Activated CD4-positive, alpha-beta T cell treated with anti-CD3 and anti-CD28 coated beads for 4 hours (primary cell): ENCODE measurements at places on chromosomes 1 and 21.

DNA sequence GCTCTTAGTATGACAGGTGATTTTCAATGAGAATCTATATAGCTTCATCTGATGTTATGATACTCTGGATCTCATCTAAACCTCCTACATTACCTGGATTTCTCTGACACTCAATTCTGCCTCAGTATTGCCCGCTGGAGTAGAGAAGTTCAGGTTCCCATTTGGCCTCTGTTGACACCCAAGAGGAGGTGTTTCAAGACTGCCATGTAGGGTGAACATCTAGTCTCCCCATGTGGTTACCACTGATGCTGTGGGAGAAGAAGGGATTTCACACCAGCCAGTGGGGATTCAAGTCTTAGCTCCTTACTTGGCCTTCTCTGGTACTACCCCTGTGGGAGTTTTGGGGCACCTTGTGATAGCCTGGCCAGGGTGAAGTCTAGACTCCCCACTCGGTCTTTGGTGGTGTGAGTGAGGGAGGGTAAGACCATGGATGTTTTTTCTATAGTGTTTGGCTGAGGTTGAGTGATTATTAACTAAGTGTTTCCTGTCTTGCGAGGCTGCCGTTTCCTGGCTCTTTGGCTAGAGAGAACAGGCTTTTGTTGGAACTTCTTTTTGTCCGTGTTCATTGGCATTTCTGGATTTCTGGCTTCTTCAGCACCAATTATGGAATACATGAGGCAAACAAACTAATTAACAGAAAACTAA is 90.7 kb downstream of the RHOU start:
- no peak for DNase-seq

DNA sequence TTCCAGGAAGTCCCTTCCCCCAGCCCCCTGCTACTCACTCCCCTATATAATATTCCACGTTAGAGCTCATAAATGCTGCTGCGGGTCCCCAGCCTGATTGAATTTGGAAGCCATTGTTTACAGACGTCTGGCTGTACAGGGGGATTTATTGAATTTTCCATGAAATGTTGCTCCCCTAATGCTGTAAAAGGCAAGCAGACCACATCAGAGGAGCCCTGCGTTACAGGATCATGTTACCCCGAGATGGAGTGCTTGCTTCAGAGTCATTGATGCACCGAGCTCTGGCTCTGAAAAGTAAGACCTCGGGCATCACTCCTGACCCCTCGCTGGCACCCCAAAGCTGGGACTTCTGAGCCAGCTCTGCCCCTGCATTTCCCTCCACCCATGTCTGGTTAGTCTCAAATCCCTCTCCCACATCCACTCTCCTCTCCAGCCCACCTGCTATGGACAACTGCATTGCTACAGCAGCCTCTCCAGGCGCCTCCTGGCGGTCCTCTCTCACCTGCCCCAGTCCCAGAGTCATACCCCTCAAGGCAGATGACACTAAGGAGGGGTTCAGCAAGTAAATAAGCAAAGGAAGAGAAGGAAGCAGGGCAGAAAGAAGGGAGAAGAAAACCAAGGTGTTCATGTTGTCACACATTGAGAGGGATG is 127.8 kb downstream of the TMEM53 start:
- no peak for DNase-seq

DNA sequence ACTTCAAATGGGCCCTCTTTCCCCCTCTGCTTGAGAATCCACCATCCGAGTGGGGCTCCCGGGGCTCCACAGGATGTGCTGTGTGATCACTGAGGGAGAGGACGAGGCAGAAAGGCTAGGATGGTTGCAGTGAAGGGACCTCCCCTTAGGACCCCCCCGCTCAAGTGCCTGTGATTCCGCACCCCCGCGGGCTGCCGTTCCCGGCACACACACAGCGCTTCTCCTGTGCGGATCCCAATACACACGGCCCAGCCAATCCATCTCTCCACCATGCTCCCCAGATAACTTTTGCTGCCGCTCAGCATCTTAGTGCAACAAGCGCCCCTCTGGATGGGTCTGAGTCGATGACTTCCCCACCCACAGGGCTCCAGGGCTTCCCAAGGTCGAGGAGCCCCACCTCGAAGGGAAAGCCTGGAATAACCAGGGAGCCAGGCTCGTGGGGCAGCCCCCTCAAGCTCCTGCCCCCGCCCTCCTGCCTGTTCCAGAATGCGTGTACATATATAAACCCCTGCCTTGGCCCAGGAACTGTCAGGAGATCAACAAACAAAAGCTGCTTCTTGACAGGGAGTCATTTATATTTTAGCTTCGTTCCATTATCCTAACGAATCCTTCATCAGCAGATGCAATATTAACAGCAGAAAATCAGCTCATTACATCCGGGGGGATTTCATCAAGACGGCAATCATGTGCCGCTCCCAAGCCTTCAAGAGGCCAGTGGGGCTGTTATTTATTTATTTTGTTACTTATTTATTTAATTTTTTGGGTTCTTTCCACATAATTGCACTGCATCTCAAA is 83.7 kb downstream of the CASZ1 start:
- no peak for DNase-seq

DNA sequence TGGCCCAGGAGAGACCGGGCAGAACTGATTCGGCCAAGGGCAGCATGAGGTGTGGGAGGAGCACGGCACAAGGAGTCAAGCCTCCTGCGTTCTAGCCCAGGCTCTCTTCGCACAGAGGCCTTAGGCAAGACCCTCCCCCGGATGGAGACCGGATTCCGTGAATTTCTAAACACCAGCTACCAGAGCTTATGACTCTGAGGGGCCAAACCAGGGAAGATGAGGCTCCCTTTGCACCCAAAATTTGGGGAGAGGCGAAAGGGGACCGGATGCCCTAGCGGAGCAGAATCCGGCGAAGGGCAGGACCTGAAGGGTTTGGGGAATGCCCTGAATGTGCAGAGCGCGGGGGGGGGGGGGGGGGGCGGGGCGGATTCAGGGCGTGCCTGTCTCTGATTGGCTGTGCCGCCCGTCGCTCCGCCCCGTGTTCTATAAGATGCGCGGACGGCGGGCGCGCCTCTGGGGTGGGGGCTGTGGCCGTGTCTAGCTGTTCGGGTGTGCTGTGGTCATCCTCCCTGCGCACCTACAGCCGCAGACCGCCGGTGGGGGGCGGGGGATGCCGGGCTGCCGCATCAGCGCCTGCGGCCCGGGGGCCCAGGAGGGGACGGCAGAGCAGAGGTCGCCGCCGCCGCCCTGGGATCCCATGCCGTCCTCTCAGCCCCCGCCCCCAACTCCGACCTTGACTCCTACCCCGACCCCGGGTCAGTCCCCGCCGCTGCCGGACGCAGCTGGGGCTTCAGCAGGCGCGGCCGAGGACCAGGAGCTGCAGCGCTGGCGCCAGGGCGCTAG is at the start of gene TRNP1:
Gene TRNP1 (plus strand): TSS at position 456 of the 783 bp plus-strand sequence. CDS start 95 bp downstream, at position 551.
- peak; percentile 72 for DNase-seq

- DNase-seq = no peak
Observed at GRCh38 chr1:69519006-69519405, 48.7 kb upstream of the LRRC7 start.

GRCh38 chr1:201511396-201511940 is 4.5 kb upstream of the CSRP1 start:
- no peak for DNase-seq

- DNase-seq = peak; percentile 10
Observed at GRCh38 chr1:174964261-174964971, 35.3 kb upstream of the CACYBP start.

DNA sequence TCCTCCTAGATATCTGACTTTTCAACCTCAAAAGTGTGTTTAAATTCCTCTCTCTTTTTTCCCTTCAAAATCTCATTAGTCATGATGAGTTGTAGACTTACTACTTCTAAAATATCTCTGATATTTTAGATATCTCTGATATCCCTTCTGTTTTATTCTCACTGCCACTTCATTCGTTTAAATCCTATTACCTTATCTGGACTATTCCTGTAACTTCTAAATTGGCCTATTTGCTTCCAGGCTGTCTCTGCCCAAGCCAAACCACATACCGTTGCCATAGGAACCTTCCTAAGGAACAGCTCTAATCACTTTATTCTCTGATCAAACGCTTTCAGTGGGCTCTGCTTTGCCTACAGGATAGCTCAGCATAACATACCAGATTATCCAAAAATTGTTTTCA is 333.1 kb upstream of the CHRM3 start:
- no peak for DNase-seq

DNA sequence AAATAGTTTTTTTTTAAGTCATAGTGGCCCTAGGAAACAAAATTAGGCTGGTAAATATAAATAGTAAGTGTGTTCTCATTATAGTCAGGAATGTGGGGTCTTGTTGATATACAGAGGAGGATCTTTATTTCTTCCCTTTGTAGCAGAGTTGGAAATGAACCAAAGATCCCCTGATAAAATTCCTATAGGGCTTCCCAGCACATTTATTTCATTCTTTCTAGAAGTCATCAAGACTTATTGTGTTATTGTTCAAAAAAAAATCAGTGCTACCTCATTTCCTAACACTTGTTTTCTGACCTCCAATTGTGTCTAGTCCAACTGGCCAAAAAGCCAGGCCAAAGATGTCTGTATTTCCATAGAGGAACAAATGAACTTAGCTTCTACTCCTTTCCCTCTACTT is 7.6 kb upstream of the PLEKHO1 start:
- DNase-seq = no peak

DNA sequence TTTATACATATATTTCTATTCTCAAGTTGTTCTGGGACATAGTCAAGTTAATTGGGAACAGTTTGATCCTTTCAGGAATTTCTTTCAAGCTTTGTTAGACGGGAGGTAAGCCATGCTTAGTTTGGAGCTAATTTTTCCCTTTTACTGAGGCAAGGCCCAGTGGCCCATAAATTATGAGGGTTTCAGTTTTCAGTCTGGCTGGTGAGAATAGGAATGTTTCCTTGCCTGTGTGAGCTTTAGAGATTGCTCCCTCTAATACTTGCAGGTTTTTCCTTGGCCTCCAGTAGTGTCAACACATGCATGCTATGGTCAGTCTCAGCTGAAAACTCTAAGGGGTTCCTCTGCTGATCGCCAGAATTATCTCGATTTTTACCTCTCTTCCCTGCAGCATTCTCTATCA is 14.1 kb upstream of the PHGDH start:
- no peak for DNase-seq

- no peak for DNase-seq
Observed at GRCh38 chr1:209869291-209870149, 41.7 kb downstream of the UTP25 start.

DNA sequence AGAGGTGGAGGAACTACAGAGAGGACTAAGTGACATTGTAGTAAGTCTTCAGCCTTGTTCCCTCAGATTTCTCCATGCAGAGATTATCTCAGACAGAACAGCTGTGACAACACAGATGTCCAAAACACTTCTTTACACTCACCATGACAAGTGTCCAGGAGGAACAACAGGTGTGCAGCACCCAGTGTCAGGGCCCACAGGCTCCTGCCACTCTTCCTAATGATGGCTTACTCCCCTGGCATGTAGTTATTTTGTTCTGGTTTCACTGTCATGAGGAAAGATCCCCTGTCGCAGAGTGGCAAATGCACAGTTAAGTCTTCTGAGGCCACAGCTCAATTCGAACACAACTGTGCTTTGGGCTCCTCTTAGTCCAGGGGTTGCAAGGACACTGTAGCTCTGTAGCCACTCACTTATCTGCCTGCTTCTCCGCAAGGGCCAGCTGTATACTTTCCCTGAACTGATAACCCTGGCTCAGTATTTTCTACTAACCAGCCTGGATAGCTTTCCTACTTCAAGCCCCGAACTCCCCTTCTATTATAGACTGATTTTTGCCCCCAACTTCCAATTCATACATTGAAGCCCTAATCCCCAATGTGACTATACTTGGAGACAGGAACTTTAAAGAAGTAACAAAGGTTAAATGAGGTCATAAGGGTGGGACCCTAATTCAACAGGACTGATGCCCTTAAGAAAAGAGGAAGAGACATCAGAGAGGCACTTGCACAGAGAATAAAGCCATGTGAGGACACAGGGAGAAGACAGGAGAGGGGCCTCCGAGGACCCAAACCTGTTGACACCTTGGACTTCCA is 11.1 kb downstream of the PDZK1 start:
- DNase-seq = no peak
